ENCODE measurements at places on chromosomes 2 and 18. TPM values are rescaled to one million over a fixed set of nuclear protein-coding genes. Genes with fewer than 3 reads are reported as not detected.
A peak's percentile ranks its signal among the peaks of the same experiment; 100 is the strongest.

- no peak for DNase-seq
These were observed 36.5 kb downstream of the MGAT5 start for GRCh38 chr2:134290358-134290757.

DNA sequence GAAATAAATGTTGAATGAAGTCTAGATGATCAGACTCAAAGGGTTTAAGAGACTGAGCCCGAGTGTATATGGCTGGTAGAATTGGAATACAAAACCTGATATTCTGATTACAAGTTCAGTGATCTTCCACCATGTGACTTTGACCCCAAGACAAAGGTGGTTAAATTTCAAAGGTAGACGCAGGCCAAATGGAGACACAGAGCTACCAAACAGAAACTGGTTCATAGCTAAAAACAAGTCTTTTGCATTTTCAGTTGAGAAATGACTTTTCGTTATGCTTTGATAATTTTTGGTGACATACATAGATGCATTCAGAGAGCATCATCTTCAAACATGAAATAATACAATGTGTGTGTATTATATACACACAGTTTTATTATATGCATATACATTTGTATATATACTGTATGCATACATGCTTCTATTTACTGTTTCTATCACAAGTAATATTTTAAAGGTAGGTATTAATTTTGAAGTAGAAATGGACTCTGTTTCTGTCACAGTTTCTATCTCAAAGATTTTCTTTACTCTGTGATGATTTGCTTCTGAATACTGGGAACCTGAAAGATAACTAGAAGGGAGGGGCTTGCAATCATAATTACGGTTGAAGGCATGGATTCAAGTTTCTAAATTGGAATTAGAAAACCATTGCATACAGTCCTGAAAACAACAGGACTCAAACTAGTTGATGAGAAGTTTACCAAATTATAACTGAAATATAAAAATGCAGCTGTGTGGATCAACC lies 142.3 kb downstream of the ABCA12 start:
- DNase-seq, result no peak

DNA sequence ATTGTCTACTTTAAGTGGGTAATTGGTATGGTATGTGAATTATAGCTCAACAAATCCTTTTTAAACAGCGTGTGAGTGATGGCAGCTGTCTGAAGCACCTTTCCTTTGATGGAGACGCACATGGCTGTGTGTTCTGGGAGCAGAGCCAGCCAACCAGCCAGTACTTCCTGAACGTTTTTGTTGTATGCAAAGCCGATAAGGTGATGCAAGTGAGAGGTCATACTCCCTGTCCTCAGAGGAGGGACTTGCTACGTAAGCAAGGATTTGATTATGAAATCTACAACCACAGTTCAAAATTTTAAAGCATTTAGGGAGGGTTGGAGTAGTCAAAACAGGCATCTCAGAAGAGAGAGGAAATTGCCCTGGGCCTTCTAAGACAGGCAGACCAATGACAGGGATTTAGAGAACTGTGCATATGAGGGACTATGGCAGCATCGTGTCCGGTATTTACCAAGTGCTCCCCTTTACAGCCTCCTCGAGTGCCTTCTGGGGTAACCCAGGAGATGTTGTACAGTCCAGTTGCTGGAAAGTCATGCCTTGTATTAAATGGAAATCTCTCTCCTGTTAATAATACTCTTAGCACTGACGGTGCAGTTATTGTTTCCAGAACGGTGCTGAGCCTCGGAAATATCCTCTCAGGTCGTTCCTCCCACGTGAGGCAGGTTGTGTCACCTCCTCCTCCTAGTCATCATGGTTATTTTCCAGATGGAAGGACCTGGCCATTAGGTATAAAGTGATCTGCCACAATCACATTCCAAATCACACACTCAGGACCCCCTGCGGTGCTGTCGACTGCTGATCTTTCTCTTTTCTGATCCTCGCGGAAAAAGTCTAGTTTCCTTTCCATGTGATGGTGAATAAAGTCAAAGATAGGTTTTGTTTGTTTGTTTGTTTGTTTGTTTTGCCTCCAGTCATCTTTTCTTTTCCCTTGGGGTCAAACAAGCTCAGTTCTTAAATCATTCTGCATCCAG lies 28.4 kb downstream of the ARHGEF4 start:
- DNase-seq, result peak; percentile 72

- no peak for DNase-seq
These were observed 46.7 kb downstream of the RPL37A start for GRCh38 chr2:216545359-216545758.

GRCh38 chr2:25077789-25078169 lies 35.9 kb downstream of the EFR3B start:
- DNase-seq, result no peak

OR6B2 gene
- polyA plus RNA-seq, result not detected

ACTR1B gene
- polyA plus RNA-seq, result 26.4 TPM

OSBPL1A gene
- polyA plus RNA-seq, result 41.0 TPM
